ENCODE measurements at places on chromosomes 11 and 22.

DNA sequence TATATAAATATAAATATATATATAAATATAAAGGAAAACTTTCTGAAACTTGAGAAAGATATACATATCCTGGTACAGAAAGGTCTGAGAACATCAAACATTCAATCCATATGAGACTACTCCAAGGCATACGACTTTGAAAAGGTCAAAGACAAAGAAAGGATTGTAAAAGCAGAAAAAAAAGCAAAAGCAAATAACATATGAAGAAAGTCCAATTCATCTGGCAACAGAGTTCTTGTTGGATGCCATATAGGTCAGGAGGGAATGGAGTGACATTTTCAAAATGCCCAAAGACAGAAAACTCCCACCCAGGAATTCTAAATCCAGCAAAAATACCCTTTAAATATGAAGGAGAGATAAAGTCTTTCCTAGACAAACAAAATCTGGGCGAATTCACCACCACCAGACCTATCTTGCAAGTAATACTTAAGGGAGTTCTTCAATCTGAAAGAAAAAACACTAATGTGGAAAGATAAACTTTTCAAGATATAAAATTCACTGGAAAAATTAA, 42.3 kb upstream of the MRPL17 start:
- DNase-seq = no peak

GRCh38 chr11:19345519-19345847, 104.7 kb upstream of the E2F8 start:
- DNase-seq = no peak

GRCh38 chr11:9141186-9141585, 49.8 kb upstream of the SCUBE2 start:
- DNase-seq = no peak

DNA sequence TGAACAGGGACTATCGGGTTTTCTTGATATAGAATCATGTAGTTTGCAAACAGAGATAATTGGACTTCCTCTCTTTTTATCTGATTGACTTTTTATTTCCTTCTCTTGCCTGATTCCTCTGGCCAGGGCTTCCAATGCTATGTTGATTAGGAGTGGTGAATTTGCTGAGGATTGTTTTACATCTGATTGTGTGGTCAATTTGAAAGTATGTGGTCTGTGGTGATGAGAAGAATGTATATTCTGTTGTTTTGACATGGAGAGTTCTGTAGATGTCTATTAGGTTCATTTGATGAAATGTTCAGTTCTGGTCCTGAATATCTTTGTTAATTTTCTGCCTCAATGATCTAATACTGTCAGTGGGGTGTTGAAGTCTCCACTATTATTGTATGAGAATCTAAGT, 713.2 kb upstream of the CCDC179 start:
- DNase-seq = no peak

GRCh38 chr11:120186774-120187591, 23.8 kb upstream of the OAF start:
- no peak for DNase-seq

DNA sequence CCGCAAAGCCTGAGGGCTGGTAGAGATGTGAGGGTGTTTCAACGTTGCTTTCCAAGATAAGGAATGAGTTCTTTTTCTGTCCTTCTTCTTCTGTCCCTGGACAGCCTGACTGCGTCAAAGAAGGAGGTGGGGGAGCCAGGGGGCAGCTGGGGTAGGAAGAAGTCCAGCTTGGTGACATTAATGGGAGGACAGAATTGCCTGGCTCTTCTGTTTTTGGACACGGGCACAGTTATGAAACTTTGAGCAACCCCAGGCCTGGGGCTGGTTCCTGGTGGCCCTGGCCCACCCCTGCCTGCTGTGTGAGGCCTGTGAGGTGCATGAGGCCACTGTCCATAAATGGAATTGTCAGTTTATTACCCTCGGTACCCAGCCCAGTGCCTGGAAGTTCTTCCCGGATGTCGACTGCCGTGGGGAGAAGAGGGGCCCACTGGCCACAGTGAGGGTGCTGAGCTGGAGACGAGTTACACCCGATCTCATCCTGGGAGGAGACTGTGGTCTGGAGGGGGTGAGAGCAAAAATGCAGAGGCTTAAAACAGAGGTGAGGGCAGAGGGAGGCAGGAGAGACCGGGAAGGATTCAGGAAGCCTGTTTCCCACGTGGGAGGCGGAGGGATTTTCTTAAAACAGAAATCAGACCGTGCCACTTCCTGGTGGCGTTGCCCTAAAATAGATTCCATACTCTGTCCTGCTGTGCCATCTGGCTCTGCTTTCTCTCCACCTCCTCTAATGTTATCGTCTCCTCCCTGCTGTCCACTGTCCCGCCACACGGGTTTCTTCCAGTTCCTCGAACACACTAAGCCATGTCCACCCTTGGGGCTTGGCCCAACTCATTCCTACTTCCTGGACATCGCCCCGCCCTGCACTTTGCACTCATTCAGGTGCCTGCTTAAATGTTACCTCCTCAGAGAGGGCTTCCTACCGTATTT, 59.7 kb upstream of the RASD2 start:
- no peak for DNase-seq

GRCh38 chr11:125173556-125173955, 9.0 kb downstream of the PKNOX2 start:
- no peak for DNase-seq

DNA sequence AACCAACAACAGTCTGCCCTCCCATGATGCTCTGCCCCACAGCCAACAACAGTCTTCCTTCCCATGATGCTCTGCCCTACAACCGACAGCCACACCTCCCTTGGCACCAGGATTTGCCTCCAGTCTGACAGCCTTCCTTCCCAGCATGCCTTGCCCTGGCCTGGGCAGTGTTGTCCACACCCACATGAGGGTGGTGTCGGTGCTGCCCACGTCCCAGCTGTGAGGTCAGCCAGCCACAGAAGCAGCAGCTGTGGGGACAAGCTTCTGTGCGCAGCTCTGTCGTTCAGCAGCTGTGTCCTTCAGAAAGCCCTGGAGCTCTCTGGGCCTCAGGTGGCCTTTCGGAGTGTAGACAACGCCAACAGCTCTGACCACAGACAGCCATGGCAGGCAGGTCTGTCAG, 1378.9 kb downstream of the BRD1 start:
- no peak for DNase-seq

DNA sequence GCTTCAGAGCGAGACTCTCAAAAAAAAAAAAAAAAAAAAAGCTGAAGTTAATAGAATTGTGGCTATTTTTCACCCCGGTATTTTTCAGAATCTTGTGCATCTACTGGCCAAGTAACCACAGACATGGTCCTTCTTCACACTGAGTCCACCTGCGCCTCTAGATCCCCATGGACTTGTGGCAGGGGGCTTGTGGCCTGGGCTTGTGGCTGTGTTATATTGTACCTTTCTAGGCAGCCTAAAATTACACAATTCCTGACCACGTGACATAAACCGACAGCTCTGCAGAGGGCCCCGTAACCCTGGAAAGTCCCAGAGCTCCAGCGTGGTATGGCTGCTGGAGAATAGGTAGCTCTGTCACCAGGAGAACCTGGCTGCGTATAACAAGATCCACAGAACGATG, 10.9 kb upstream of the NAALADL1 start:
- DNase-seq = no peak
